ENCODE measurements at places on chromosomes 11 and 22.

DNA sequence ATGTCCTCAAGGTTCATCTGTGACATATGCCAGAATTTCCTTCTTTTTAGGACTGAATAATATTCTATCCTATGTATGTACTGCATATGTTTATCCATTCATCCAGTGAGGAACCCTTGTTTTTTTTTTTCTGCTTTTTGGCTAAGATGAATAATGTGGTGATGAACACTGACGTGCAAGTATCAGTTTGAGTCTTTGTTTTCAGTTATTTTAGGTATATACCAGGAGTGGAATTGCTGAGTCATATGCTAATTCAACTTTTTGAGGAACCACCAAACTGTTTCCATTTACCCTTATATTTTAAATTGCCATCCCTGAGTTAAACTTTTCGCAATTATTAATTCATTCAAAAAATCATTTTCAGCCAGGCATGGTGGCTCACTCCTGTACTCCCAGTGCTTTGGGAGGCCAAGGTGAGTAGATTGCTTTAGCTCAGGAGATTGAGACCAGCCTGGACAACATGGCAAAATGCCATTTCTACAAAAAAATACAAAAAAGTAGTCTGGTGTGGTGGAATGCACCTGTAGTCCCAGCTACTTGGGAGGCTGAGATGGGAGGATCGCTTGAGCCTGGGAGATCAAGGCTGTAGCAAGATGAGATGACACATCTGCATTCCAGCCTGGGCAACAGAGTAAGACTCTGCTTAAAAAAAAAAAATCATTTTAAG lies 64.2 kb downstream of the MICAL2 start:
- no peak for DNase-seq

GRCh38 chr11:126696982-126697381 lies 303.6 kb downstream of the KIRREL3 start:
- DNase-seq, result no peak

- no peak for DNase-seq
Observed at GRCh38 chr22:41598891-41599635, 9.4 kb upstream of the PMM1 start.

DNA sequence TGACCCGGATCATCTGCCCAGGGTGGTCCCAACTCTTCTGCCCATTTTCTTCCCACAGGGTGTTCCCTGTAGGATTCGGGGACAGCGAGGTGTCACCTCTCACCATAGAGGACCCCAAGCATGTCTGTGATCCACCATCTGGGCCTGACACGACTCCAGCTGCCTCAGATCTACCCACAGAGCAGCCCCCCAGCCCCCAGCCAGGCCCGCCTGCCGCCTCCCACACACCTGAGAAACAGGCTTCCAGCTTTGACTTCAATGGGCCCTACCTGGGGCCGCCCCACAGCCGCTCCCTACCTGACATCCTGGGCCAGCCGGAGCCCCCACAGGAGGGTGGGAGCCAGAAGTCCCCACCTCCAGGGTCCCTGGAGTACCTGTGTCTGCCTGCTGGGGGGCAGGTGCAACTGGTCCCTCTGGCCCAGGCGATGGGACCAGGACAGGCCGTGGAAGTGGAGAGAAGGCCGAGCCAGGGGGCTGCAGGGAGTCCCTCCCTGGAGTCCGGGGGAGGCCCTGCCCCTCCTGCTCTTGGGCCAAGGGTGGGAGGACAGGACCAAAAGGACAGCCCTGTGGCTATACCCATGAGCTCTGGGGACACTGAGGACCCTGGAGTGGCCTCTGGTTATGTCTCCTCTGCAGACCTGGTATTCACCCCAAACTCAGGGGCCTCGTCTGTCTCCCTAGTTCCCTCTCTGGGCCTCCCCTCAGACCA lies 24.0 kb downstream of the CSF2RB start:
- no peak for DNase-seq

DNA sequence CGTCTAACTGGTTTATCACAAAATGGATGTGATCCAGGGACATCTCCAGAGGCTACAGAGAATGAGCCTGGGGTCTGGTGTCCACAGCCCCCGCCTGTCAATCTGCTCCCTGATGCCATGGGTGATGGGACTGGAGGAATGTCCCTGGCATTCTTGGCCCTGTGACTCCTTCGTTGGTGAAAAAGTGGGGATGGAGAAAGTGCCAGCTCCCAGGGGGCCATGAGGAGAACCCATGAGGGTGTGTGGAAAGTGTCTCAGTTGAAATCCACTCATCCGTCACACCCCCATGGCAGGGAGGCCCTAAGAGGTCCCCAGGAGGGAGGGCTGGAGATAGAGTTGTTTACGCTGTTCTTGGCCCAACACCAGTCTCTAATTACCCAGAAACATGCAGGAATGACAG lies 322.0 kb downstream of the CTTN start:
- DNase-seq, result no peak
